Urinary bladder (tissue), 4 donors: ENCODE measurements at places on chromosomes 6 and 20.

- DNase-seq, result no peak
Observed at GRCh38 chr6:31574106-31575061, 981 bp upstream of the TNF start.

DNA sequence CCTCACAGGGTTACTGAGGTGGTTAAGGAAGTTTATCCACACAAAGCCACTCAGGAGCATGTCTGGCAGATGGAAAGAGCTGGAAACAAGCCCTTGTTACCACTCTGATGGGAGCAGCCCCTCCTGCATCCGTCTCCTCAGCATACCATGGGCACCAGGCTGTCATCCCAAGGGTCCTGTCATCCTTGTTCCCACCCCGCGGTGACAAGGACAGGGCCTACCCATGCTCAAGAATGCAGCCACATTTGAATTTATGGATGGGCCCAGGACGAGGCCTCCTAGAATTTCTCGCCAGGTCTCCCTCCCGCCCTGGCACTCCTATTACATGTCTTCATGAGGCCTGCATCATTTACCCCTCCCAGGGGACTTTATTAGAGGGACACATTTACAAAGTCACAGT lies 60.0 kb downstream of the NPEPL1 start:
- no peak for DNase-seq

GRCh38 chr6:150866991-150867501 lies 1.5 kb downstream of the MTHFD1L start:
- no peak for DNase-seq

GRCh38 chr6:127900935-127901334 lies at the start of gene THEMIS:
Gene THEMIS, minus strand, starts transcription at chr6:127901058. Its CDS starts 126 bp downstream, at chr6:127900932.
- DNase-seq, result no peak

DNA sequence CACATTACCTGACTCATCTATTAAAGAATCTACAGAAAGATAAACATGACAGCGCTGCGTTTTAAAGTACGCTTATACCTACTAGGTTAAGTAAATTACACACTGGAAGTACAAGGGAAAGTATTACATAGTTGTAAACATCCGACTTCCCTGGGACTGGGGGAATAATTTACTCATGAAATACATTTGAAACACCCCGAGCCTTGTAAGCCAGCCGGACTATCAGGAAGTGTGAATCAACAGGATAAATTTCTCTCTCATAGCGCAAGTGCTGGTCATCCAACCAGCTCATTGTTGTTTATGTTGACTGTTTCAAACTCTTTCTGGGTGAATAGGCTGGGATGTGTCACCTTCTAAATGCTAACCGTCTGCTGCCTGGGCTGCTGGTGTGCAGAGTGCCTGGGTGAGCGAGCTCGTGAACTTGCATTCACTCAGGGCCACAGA lies 4.9 kb downstream of the BMP6 start:
- no peak for DNase-seq

DNA sequence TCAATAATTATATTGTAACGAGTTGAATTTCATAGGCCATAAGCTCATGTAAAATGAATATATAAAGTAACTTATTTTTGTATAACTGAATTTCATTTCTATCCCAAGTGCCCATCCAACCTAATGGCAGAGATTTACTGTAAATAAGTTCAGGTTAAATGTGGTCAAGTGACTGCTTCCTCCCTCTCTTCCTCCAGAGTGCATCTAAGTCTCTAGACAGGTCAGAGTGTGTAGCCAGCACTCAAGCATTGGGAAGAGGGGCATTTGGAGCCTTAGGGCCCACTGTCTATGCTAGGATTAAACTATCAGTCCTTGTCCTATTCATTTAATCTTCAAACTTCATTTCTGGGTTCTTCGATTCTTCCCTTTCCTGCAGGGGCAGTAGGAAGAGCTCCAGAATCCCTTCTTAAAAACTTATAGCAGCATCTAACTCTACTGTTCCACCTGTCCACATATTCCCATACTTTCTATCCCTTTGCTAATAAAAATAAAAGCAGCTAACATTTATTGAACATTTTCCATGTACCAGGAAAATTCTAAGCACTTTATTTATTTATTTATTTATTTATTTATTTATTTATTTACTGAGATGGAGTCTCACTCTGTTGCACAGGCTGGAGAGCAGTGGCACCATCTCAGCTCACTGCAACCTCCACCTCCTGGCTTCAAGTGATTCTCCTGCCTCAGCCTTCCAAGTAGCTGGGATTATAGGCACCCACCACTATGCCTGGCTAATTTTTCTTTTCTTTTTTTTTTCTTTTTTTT lies 36.1 kb upstream of the TOP1 start:
- no peak for DNase-seq

GRCh38 chr6:168162366-168162765 lies 83.4 kb upstream of the FRMD1 start:
- DNase-seq, result no peak

DNA sequence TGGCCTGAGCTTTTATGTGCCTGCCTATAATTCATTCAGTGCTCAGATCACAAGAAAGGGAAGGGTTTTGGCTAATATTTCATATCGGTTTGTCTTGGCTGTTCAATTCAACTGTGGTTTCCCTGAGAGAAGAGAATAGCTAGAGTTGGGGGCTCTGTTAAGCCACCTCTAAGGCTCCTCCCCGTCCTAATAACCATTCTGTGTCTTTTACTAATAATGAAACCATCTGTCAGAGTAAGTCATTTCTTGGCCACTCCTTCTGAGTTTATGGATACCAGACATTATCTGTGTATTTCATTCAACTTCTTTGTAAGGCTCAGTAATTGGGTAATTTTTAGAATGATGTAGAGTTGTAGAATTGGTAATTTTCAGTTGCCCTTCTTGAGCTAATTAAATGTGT lies 5.2 kb downstream of the STX11 start:
- DNase-seq, result no peak

GRCh38 chr6:107612762-107613415 lies 123.0 kb downstream of the SOBP start:
- no peak for DNase-seq

DNA sequence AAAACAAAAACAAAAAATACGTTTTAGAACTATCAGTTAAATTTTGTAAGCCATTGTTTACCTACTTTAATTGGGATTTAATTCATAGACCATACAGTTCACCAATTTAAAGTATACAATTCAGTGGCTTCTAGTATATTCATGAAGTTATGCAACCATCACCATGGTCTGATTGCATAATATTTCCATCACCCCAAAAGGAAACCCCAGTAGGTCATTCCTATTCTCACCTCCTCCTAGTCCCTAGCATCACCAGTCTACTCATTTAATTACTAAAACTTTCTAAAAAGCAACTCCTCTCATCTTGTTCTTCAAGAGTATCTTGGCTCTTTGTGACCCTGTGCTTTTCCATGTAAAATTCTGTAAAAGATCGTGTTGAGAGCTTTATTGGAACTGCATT lies 60.2 kb downstream of the ASXL1 start:
- no peak for DNase-seq

GRCh38 chr6:2230659-2231277 lies 14.6 kb downstream of the GMDS start:
- no peak for DNase-seq

DNA sequence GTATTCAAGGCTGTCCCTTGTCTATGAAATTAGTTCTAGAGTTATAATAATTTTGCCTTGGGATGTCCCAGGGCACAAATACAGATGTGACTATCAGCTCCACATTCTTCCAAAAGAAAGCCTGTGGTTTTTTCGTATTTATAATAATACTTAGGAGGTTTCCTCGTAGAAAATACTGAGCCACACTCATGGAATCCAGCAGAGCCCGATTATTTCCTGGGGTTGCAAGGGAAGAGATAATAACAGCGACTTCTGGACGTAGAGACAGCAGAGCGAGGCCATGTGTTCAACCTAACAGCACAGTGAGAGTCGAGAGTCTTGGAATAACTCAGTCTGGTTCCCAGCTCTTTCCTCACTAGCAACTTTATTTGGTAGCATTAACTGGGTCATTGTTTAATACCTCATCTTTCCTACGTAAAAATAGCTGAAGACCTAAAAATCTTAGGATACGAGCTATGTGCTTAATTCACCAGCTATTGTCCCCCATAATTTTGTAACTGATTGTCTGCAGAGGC lies 21.2 kb downstream of the CD83 start:
- no peak for DNase-seq

GRCh38 chr6:72739368-72739779 lies 117.5 kb downstream of the KCNQ5 start:
- no peak for DNase-seq

- DNase-seq, result no peak
Observed at GRCh38 chr20:36543184-36544133, 2.1 kb downstream of the MYL9 start.

DNA sequence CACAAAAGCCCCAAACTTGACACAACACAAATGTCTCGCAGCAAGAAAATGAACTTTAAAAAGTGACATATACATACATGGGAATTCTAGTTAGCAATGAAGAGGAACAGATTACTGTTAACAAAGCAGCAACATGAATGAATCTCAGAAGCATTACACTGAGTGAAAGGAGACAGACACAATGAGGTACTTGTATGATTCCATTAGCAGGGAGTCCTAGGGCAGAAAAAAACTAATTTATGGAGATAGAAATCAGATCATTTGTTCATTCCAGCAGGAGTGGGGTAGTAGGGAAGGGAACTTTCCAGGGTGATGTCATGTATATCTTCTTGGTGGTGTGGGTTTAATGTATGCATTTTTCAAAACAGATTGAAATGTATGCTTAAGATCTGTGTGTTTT lies 524.4 kb downstream of the KIF16B start:
- DNase-seq, result no peak

- DNase-seq, result peak; percentile 31
Observed at GRCh38 chr6:80003826-80004172, 650 bp upstream of the TTK start.

- DNase-seq, result no peak
Observed at GRCh38 chr6:95204178-95204577, 373.2 kb upstream of the MANEA start.

DNA sequence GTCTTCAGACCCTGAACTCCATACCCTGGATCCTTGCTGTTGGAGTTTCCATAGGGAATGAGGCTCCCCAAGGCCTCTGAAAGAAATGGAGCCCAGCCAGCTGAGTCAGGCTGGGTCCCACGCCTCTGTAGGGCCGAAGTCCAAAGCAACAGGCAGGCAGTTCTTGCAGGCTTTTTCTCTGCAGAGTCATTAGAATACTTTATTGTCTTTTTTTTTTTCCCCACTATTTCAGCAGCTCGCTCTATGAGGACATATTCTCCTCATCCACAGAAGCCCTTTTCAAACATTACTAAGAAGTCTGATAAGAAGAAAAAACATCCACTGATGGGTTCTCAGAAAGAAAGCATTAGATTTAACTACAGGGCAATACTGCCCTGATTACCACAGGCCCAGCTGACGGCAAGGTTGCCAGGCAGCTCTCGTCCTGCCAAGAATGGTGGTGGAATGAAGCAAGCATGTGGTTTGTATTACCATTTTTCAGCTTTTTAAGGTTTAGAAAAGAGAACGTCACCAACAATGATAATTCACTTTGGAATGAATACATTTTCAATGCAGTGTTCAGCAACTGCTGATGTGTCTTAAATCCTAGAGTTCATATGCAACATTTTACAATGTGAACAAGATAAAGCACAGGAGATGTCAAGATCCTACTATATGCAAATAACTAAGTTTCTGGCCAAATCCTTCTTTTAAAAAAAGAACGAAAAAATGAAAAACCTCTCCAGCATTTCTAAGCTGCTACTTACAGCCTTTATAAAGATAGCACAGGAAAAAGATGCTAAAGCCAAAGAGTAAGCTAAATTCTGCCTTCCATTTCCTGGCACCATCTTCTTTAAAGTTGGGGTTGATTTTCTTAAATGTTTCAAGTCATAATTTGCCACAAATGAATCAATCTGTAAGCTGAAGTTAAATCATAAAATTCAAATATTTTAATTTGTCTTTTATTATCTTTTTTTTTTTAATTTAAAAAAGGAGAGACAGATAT lies 223.6 kb upstream of the CITED2 start:
- peak; percentile 56 for DNase-seq

GRCh38 chr6:87136963-87137362 lies 18.4 kb upstream of the ZNF292 start:
- no peak for DNase-seq

- DNase-seq, result no peak
Observed at GRCh38 chr6:5827056-5827904, 179.4 kb downstream of the NRN1 start.

DNA sequence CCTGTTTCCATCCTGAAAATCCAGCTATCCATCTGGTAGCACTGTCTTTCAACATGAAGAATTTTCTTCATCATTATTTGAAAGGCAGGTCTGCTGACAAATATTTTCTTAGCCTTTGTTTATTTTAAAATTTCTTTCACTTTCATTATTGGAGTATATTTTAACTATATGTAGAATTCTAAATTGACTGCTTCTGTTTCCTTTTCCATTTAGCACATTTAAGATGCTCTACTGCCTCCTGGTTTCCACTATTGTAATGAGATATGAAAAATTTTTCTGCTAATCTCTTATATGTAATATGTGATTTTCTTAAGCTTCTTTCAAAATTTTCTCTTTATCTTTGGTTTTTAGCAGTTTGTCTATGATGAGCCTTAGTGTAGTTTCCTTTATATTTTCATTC lies 97.3 kb downstream of the TBC1D32 start:
- no peak for DNase-seq

DNA sequence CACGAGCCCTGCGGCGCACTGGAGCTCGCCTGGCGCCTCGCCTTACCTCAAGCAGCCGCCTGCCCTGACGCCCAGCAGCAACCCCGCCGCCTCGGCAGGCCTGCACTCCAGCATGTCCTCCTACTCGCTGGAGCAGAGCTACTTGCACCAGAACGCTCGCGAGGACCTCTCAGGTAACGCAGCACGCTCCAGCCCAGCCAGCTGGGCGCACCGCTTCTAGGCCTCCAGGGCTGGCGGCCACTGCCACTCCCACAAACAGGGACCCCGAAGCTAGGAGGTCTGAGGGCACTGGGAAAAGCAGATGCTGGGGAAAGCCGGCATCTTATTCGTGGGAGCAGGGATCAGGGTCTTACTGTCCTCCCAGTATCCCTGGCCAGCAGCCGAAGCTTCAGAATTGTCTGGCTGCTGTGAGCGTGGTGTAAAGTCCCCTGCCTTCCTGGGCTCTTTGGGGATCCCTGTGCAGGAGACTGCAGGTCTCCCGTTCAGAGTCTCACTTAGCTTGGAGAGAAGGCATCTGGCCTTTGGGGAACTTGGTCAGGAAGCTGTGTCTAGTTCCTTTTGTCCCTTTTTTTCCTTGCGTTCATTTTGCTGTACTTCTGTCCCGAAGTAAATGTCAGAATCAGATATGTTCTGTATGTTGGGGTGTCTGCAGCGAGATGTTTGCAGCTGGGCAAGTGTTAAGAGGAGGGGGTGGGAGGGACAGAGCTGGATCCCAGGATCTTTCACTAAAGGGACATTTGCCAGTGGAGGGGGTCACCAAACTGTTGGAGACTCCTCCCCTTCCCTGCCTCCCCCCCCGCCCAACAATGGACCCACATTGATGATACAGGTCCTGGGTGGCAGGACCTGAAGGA lies 1.8 kb downstream of the FOXF2 start:
- DNase-seq, result no peak
